ENCODE measurements at places on chromosomes 4 and X. TPM values are rescaled to one million over a fixed set of nuclear protein-coding genes. Genes with fewer than 3 reads are reported as not detected.

Gene SCML1
- total RNA-seq, result 0.27 TPM

Gene PRSS12
- total RNA-seq, result not detected

Gene ZNF41
- total RNA-seq, result 5.1 TPM

Gene PQBP1
- total RNA-seq, result 89.9 TPM

Gene RAB33A
- total RNA-seq, result 18.6 TPM

Gene TMEM35A
- total RNA-seq, result not detected

Gene PIGA
- total RNA-seq, result 15.6 TPM

Gene SULT1B1
- total RNA-seq, result 0.27 TPM

Gene SPP1
- 2.2 TPM for total RNA-seq

Gene LPAR4
- total RNA-seq, result 0.27 TPM

Gene DBET
- total RNA-seq, result not detected

Gene CENPVL3
- 3.2 TPM for total RNA-seq

Gene F8A1
- total RNA-seq, result 6.7 TPM

Gene NAP1L3
- total RNA-seq, result 12.4 TPM

Gene TENM3
- total RNA-seq, result not detected

Gene MAGED2
- 109 TPM for total RNA-seq

Gene SH3RF1
- total RNA-seq, result 12.1 TPM

Gene TMEM150C
- 8.6 TPM for total RNA-seq

Gene CXorf58
- total RNA-seq, result under 0.01 TPM

Gene CPZ
- not detected for total RNA-seq

Gene IGBP1
- 84.3 TPM for total RNA-seq

Gene TCEAL7
- 0.27 TPM for total RNA-seq

Gene F8A2
- total RNA-seq, result not detected

Gene FAM149A
- total RNA-seq, result under 0.01 TPM

Gene PDCL2
- not detected for total RNA-seq

Gene BEND4
- total RNA-seq, result 7.8 TPM

Gene PRDM8
- 25.3 TPM for total RNA-seq

Gene MAGEB1
- not detected for total RNA-seq

Gene GASK1B
- total RNA-seq, result 3.5 TPM

Gene HDAC6
- total RNA-seq, result 133 TPM

Gene ANOS1
- total RNA-seq, result 0.27 TPM

Gene GATA1
- total RNA-seq, result 32.6 TPM

Gene GAGE12F
- total RNA-seq, result not detected

Gene PCGF3
- total RNA-seq, result 51.2 TPM

Gene PAK3
- total RNA-seq, result not detected

Gene ADH7
- not detected for total RNA-seq

Gene GAGE12E
- total RNA-seq, result not detected

Gene SLC7A11
- total RNA-seq, result 0.27 TPM

Gene SSX4B
- not detected for total RNA-seq

Gene PLA2G12A
- 9.2 TPM for total RNA-seq

Gene DHRSX
- total RNA-seq, result 24.0 TPM

Gene AADAT
- total RNA-seq, result 2.2 TPM

Gene CENPI
- total RNA-seq, result 1.9 TPM

Gene PLAC8
- 205 TPM for total RNA-seq

Gene RHOXF1
- total RNA-seq, result not detected

Gene EPGN
- under 0.01 TPM for total RNA-seq

Gene HCFC1
- total RNA-seq, result 95.1 TPM

Gene USP17L28
- not detected for total RNA-seq
